ENCODE measurements at places on chromosomes 5 and 9.

DNA sequence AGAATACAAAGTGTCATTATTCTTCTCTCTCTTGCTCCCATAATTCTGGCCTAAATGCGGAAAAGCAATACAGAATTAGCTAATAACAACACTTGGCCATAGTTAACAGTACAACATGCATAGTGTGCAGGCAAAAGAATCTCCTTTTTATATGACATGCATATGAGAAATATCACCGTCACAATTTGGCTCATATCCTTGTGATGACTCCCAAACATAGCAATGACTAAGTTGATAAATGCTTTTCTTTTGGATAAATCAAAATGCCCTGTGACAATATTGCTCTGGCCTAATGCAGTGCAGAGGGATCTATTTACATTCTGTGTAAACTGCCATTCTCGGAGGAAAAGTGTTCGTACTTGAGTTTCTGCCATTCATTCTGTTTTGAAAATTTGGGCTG, 121.9 kb upstream of the GHR start:
- no peak for DNase-seq

GRCh38 chr5:11477786-11478185, 426.5 kb downstream of the CTNND2 start:
- no peak for DNase-seq

- no peak for DNase-seq
Observed at GRCh38 chr5:95045181-95045965, 239.5 kb downstream of the MCTP1 start.

DNA sequence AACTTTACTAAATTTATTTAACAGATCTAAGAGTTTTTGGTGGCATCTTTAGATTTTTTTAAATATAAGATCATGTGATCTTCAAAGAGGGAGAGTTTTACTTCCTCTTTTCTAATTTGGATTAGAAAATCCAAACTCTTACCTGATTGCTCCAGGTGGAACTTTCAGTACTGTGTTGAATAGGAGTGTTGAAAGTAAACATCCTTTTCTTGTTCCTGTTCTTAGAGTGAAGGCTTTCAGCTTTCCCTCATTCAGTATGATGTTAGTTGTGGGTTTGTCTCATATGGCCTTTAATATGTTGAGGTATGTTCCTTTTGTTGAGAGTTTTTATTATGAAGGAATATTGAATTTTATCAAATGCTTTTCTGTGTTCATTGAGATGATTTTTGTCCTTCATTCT, 650.0 kb upstream of the SGCD start:
- no peak for DNase-seq

GRCh38 chr9:102459828-102460227, 535.3 kb upstream of the CYLC2 start:
- DNase-seq, result no peak

DNA sequence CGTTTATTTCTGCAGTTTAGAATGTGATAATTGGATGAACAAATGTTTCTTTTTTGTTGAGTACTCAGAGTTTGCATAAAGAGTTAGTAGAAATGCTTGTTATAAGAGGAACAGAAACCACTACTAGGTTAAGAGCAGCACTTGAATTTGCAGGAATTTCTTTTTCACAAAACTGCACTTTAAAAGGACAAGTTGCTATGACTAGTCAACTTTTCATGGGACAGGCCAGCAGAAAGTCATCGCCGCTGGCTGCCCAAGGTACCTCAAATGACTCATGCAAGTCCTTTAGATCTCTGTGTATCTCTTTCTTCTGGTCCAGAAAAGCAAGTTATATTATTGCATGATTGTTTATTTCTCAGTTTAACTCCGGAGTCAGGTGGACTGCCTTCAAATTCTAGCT, 97.3 kb upstream of the HMHB1 start:
- no peak for DNase-seq

DNA sequence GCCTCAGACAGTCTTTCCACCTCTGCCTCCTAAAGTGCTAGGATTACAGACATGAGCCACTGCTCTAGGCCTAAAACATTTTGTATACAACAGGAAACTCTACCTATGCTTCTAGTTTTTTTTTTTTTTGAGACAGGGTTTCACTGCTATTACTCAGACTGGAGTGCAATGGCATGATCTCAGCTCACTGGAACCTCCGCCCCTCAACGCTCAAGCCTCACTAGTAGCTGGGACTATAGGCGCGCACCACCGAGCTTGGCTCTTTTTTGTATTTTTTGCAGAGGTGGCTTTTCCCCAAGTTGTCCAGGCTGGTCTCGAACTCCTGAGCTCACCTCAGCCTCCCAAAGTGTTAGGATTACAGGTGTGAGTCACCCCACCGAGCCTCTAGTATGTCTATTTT, 5.4 kb downstream of the HSPA9 start:
- DNase-seq, result no peak

GRCh38 chr9:73137286-73137899, 14.3 kb upstream of the ANXA1 start:
- no peak for DNase-seq
